ENCODE measurements at places on chromosomes 1 and 21. TPM values are rescaled to one million over a fixed set of nuclear protein-coding genes. Genes with fewer than 3 reads are reported as not detected.

DNA sequence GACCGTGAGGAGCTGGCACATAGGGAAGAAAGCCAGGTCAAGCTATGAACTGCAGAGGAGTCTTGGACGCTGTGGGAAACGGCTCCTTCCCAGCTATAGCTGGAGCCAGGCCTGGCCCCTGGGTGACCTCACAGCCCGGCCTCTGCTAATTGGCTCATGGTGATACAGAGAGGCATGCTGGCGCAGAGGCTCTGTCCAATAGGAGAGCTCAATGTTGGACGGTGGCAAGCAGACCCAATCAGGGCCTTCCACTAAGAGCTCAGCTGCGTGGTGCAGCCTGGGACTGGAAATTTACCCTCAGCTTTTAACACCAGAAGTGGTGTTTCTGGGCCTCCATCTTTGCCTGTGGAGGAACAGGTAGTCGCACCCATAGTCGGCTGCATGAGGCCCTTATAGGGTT, 64.4 kb upstream of the GRHL3 start:
- no peak for DNase-seq

- no peak for DNase-seq
Measured at GRCh38 chr1:183582021-183582713, 8.1 kb downstream of the NCF2 start.

- no peak for DNase-seq
Measured at GRCh38 chr1:31614414-31615005, 3.0 kb upstream of the HCRTR1 start.

NBPF4 gene
- not detected for total RNA-seq
